Sciatic nerve (tissue), 2 donors: ENCODE measurements at places on chromosomes 16 and 17. TPM values are rescaled to one million over a fixed set of nuclear protein-coding genes. Genes with fewer than 3 reads are reported as not detected.
A peak's percentile ranks its signal among the peaks of the same experiment; 100 is the strongest.

DNA sequence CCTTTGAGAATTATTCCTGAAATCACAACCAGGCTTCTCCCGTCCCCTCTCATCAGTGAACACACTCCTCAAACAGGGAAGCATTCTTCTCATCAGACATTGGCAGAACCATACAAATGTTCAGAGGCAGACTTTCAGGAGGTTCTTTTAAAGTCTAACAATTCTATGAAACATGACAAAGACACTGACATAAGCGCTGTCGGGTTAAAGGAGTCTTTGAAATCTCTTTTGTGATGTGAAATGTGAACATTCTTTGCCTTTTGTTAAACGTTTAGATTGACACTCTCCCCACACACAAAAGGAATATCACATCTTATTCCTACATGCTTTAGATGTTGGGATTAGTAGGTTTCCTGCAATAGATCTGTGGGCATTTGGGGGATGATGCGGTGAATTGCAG, 63.9 kb downstream of the NETO2 start:
- no peak for DNase-seq

DNA sequence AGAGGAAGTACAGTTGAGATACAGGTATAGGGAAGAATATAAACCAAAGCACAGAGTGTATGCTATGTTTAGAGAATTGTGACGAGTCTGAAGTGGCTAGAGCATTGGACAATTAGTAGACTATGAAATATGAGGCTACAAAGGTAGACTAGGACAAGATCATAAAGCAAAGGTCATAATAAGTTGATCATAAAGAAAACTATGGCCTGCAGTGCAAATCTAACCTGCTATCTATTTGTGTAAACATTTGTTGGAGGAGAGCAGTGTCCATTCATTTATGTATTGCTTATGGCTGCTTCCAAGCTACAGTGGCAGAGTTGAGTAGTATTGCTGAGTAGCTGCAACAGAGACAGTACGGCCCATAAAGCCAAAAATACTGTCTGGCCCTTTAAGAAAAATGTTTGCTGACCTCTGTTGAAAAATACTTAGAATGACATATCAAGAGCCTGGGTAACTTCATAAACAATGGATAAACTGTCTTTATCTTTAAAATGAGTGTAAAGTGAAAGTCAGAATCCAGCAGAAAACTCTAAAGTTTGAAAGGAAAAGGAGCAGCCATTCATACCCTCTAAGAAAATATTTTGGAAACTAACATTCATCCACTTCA, 14.5 kb upstream of the OR1E2 start:
- DNase-seq: no peak

DNA sequence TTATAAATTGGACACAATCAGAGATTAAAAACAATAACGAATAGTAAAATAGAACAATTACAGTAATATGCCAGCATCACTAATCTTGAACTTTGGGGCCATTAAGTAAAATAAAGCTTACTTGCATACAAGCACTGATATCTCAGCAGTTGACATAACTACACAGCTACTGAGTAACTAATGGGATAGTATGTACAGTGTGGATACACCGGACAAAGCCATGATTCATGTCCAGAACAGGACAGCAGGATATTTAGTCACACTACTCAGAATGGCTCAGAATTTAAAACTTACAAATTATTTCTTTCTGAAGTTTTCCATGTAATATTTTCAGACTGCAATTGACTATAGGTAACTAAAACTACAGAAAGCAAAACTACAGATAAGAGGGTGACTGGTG, 427.5 kb downstream of the CDH13 start:
- no peak for DNase-seq

GRCh38 chr16:48041981-48042421, 113.8 kb downstream of the ABCC12 start:
- DNase-seq: no peak

DNA sequence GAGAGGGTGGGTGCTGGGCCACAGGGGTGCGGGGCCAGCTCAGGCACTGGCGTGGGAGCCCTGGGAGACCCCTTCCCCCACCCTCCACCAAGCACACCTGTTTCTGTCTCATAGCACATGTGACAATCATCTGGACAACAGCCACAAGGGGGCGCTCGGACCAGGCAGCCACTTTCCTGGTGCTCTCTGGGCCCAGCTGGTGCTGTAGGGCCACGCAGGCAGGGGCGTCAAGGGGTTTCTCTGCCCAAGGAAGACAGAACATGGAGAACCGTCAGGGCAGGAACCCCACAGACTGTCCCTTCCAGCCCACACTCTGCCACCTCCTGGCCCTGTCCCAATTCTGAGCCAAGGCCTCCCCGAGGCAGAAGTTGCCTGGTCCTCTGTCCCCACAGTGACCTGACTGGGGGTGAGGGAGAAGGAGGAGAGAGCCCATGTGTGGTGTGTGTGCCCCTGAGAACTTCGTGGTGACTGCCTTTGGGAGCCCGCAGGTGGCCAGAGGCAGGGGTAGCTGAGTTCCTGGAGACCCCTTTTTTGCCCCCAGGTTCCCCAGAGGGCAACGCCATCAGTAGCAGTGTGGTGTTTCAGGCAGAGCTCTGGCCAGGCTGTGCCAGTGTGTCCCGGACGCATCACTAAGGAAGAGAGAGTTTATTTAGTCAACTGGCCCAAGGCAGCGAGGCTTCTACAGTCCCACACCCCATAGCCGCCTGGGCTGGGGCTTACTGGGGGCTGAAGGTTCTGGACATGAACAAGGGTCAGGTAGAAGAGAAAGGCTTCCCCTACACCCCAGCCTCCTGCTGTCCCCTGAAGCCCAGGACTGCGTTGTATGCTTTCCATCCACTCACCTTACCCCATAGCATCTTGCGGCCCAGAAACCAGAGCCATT, 3.1 kb upstream of the SETD6 start:
- DNase-seq: peak; percentile 88

DNA sequence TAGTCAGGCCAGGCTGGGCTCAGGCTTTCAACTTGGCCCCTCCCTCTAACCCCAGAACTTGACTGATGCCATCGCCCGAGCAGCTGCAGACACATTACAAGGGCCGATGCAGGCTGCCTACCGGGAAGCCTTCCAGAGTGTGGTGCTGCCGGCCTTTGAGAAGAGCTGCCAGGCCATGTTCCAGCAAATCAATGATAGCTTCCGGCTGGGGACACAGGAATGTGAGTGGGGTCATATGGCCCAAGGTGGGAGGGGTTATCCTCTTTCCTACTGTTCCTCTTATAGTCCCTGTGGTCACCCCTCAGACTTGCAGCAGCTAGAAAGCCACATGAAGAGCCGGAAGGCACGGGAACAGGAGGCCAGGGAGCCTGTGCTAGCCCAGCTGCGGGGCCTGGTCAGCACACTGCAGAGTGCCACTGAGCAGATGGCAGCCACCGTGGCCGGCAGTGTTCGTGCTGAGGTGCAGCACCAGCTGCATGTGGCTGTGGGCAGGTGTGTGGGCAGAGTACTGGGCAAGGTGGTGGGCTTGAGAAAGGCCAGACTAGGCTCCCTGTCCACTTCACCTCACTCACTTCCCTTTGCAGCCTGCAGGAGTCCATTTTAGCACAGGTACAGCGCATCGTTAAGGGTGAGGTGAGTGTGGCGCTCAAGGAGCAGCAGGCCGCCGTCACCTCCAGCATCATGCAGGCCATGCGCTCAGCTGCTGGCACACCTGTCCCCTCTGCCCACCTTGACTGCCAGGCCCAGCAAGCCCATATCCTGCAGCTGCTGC, 2.1 kb upstream of the NRN1L start:
- DNase-seq: no peak

- no peak for DNase-seq
These were observed 43.2 kb upstream of the DNAJA2 start for GRCh38 chr16:47016700-47017133.

- DNase-seq: no peak
These were observed 66.6 kb upstream of the ZNF469 start for GRCh38 chr16:88316151-88316550.

DNA sequence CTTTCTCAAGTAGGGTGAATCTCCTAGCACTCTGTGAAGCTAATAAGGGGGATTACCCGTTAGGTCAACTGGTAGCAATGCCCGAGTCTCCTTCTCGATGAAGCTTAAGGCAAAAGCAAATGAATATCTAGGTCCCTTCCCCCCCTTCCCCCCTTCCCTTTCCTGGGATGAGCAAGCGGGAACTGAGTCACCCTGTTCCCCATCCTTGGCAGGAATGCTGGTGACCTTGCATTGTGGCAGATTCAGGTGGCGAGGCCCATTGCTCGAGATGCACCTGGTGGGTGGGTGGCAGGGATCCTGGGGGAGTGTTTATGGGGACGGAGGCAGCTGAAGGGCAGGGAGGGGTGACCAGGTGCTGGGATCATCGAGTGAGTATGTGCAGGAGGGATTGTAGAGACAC, 7.1 kb downstream of the NXPH3 start:
- no peak for DNase-seq

DNA sequence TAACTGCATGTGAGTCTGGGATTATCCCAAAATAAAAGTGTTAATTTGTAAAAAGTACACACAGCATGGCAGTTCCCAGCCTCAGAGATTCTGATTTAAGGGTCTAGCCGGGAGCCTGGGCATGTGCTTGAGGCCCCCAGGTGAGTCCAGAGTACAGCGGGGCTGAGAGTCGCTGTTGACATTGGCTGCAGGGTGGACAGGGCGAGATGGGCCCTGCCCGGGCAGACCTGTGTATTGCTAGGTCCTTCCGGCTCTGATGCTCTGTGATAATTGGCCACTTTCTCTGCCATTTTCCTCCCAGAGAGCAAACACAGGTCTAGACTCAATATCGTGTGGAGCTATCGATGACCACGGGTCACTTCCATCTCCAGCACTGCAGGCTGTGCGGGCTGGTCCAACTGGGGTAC, 73.6 kb downstream of the ABCC6 start:
- DNase-seq: no peak

- DNase-seq: no peak
These were observed 4.5 kb upstream of the RMI2 start for GRCh38 chr16:11340710-11341109.

DNA sequence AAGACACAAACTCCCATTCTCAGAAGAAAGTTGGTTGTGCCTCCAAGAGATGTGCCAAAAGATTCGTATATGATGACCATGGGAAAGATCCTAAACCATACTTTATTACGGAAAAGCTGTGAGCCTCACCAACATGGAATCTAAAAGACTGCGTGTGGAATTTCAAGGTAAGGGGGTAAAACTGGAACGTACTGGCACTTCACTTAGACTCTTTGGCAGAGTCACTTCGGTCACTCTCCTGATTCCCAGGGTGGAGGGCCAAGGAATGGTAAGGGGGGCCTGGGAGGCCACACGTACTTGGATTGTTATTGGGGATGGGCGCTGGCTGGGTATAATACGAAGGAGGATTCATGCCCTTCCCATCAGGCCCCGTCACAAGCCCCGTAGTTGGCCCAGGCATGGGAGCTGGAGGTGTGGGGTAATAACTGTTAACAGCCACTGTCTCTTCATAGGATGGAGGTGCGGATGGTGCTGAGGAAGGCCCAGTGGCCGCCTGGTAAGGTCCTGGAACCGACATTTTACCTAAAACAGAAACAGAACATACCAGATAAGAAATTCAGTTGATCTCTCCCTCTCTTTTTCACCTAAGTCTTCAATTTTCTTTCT, 30.4 kb downstream of the LITAF start:
- DNase-seq: no peak

- no peak for DNase-seq
These were observed 2.1 kb upstream of the IGSF6 start for GRCh38 chr16:21654466-21654865.

GRCh38 chr16:68179196-68179795, 56.6 kb downstream of the ESRP2 start:
- no peak for DNase-seq

DNA sequence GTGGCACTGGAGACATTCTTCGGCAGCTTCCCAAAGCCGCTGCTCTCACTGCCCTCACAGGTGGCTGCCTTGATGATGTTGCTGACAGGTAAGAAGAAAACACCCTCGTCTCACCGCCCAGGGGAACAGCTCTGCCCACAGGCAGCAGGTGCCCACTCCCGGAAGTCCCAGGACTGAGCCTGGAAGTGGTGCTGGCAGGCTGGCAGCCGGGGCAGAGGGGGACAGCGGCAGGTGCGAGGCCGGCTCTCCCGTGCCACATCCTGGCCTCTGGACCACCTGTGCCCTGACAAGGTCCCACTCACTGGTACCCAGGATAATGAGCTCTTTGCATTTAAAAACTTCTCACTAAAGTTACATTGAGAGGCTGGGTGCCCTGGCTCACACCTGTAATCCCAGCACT, 20.4 kb downstream of the CEP131 start:
- no peak for DNase-seq

DNA sequence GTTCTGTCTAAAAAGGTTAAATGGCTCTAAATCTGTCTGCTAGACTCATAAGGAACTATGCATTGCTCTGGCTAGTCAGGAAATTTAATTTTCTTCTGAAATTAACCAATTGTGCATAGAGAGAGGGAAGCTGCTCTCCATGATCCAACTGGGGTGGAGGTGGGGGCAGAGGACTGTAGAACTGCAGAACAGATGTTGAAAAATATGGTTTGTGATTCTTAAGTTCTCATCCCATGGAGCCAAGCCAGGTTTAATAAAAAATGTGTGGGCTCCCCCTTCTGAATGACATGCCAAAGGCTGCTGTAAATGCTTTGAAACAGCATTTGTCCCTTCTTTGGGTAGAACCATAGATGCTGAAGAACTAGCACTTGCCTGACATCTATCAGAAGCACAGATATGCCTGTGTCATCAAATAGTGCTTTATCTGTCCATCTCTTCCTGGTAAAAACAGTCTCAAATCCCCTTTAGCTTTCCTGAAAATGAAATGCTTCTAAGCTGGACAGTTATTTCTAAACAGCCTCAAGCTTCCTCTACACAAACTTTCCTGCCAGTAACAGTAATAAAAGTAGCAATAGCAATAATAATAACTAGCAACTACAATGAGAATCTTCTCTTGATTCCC, 221.4 kb downstream of the CDH8 start:
- no peak for DNase-seq

- DNase-seq: no peak
These were observed 187.6 kb downstream of the FTO start for GRCh38 chr16:53891409-53892139.

DNA sequence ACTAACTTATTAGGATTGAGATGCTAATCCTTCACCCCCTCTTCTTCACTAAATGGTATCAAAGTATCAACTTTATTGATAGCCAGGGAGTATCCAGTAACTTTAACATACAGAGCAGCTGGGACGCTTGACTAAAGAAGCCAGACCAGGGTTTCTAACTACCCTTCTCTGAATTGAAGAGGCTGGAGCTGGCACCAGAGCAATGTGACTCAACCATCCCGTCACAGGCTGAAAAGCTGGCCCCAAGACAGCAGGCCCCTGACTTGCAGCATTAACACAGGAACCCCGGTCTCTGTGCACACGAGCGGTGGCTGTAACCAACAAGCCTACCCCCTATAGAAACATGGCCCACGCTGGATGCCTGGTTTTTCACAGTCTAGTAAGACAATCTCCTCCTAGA, 59.8 kb downstream of the ANKFN1 start:
- DNase-seq: no peak

TNFRSF13B gene
- total RNA-seq: not detected

CTRL gene
- total RNA-seq: 0.98 TPM

ZNF624 gene
- 17.1 TPM for total RNA-seq

PLEKHH3 gene
- 40.3 TPM for total RNA-seq

TBC1D28 gene
- not detected for total RNA-seq

IL17C gene
- total RNA-seq: not detected

GPRC5C gene
- 62.9 TPM for total RNA-seq

OR2C1 gene
- 0.40 TPM for total RNA-seq

LPCAT2 gene
- total RNA-seq: 54.0 TPM

KCNJ12 gene
- total RNA-seq: 1.0 TPM

KRTAP9-9 gene
- total RNA-seq: not detected
